Astrocyte (in vitro differentiated cells and primary cell): ENCODE measurements at places on chromosomes 7 and 10. TPM values are rescaled to one million over a fixed set of nuclear protein-coding genes. Genes with fewer than 3 reads are reported as not detected.
A peak's percentile ranks its signal among the peaks of the same experiment; 100 is the strongest.

DNA sequence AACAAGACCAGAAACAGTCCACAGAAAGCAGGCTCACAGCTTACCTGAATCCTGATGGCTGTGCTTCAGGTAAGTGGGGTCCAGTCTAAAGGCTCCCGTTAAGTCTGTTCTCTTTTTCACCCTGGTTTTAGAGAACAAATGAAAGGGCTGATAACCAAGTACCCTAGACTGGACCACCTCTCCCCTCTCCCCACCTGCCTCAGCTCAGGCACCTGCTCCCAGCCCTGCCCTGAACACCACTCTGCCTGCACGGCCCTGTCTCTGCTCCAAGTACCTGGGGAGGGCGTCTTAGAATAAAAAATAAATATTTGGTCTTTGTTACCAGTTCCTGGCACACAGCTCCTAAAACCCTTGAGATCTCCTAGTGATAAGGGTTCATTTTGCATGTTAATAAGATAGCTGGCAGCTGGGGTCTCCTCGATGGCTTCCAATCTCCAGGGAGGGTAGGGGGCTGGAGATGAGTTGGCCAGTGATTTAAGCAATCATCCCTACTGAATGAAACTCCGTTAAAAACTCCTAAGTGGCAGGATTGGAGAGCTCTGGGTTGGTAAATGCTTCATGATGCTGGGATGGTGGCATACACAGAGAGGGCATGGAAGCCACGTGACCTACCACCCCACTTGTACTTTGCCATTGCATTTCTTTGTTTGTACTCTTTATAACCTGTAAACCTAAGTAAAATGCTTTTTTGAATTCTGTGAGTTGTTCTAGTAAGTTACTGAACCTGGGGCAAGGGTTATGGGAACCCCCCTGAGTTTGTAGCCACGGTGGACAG lies 29.8 kb upstream of the FIGNL1 start:
- no peak for DNase-seq

Gene MRLN
- total RNA-seq: not detected in 2 replicates

DNA sequence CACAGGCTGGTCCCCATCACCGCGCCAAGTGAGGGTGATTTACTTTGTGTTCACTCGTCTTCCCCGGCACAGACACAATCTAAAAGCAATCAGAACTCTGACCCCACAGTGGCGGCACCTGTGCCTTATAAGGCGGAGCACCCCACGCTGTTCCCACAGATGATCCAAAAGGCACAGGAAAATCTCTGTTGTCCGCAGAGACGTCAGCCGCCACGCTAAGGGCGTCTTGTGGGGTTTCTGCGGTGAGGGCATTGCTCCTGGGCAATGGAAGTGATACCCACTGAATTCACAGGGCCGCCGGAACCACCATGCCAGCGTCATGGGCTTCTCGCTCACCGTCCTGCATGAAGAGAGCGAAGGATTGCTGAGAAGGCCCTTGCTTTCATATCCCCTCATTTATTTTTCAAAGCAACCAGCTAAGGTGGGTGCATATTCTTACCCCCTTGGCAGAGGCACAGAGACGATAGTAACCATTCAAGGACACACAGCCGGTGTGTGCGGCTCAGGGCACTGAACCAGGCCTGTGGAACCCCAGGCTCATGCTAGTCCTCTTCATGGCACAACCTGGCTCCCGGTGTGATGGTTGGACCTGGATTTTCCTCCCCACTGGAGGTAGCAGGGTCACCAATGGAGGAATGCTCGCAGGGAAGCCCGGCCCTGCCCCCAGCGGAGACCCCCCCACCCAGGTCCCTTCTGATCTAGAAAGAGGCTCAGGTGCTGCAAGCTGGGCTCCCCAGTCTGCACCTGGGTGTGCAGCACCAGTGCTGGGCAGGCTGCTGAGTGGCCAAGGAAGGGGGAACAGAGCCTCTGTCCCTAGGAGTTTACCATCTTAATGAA lies 279.0 kb downstream of the TCERG1L start:
- no peak for DNase-seq

DNA sequence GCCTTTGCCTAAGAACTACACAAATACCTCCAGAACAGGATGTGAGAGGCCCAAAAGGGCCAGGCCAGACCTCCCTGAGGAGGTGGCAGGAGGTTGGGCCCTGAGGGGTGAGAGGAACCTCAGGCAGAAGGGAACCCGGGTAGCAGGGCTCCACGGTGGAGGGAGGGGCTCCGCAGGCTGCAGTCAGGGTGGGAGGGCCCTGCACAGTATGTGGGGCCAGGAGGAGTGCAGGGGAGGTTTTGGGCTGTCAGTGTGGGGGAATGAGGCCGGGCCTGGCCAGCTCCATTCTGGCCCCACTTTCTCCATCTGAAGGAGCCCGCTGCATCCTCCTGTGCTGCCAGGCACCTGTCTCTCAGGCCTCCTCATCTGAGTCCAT lies 25.9 kb downstream of the DNAJB12 start:
- no peak for DNase-seq

DNA sequence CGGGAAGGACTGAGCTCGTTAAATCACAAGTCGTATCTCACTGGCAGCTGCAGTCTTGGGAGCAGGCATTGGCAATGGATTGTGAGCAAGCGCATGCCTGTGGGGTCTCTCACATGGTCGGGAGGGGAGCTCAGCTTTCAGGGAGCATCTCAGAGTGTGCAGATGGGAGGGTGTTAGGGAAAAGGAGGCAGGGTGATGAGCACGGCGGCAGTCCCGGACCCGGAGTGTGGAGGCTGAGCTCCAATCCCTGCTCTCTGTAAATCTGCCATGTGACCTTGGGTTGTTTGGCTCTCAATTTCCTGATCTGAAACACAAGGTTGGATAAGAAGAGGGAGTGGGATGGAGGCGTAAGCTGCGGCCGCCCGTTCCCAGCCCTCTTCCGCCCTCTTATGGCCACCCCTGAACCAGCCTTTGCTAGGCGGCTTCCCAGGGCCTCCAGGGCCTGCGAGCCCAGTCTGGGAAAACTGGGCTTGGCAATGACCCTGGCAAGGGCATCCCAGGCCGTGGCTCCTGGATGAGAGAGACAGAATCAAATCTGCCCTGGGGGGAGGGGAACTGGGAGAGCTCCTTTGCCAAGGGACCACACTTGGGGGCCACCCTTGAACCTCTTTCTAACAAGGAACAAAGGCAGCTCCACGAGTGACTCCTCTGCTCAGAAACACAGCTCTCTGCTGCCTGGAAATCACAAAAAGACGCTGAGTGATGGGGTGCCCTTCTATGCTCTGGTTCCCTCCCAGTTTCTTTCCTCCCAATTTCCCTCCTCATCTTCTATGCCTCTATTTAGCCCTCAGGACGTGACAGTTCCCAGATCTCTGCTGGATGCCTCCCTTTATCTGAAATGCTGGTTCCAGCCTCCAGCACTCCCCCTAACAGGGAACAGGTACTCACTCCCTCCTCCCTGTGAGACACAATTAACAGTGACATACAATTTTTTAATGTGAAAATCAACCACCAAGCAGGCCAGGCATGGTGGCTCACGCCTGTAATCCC lies 41.7 kb upstream of the LOXL4 start:
- peak; percentile 68 for DNase-seq

DNA sequence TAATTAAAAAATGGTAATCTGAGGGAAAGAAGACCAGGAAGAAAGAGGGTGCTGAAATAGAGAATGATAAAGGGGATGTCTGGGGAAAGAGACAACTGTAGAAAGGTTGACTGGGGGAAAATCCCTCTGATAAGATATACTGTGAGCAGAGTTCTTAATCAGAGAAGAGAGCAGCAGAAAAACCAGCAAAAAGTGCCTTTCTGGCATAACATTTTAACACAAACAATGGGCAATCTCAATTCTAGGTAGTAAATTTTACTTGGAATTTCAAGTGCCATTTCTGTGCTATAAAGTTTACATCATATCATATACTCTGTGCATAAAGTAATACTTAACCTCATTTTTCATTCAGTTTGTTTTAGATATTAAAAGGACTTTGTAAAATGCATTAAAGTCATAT lies 251.9 kb upstream of the HGF start:
- no peak for DNase-seq

Gene IFIT2
- 36.0 and 42.0 TPM in 2 replicates for total RNA-seq

Gene INHBA
- 103 and 164 TPM in 2 replicates for total RNA-seq

DNA sequence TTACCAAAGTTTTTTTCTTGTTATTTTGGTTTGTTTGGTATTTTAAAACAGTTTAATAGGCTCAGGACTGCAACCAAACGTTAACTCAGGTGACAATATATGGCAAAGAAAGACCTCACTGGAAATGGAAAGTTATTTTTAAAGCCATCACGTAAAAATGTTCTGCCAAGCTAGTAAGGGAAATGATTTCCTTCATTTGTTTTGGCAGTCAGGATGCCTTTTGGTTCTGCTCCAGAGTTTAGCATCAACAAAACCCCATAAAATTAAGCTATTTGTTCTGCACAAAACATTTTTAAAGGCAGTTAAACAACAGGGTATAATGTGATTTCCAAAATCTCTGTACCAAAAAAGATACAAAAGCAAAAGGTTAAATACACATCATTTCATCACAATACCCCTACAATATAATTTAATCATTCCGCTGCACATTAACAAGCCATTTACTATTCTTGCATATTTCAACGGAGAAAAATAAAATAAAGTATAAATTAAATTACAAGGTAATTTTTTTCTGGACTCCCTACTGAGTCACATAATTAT lies 172.4 kb downstream of the SEMA3E start:
- no peak for DNase-seq

DNA sequence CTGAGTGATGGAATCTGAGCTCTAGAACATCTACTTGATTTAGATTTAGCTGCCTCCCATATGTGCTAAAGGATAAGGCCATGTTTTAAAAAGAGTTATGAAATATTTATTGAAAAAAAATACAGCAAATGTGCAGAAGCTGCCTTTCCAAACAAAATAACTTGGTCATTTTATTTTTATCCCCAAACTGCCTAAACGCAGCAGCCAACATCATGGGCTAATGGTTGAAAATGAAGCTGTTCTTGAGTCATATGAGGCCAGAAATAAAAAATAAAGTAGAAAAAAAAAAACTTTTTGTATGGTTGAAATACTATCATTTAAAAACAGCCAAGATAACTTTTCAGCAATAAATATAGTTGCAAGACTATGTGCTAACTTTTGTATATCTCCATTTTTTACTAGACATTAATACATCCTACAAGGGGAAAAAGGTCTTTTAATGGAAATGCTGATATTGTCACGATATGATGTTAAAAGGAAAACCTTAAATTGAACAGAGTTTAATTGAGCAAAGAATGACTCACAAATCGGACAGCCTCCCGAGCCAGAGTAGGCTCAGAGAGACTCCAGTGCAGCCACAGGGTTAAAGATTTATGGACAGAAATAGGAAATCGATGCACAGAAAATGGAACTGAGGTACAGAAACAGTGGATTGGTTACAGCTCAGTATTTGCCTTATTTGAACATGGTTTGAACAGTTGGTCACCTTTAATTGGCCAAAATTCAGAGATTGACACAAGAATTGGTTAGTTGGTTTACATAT lies 305.8 kb downstream of the MDFIC start:
- DNase-seq: no peak

Gene OR6V1
- total RNA-seq: not detected in 2 replicates

GRCh38 chr10:127216786-127217185 lies 20.4 kb upstream of the INSYN2A start:
- peak; percentile 30 for DNase-seq

DNA sequence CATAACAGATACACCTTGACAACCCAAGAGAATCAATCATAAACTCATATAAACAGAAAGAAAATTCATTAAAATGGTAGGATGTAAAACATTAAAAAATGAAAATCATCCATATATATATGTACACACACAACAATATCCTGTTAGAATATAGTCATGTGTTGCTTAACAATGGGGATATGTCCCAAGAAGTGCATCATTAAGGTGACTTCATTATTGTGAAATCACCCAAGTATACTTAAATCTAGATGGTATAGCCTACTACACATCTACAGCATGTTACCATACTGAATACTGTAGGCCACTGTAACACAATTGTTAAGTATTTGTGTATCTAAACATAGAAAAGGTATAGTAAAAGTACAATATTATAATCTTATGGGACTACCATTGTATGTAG lies 115.8 kb upstream of the TMEM168 start:
- DNase-seq: no peak

GRCh38 chr7:77281780-77282478 lies 82.3 kb upstream of the FGL2 start:
- DNase-seq: peak; percentile 11

GRCh38 chr7:2474813-2475677 lies 1.2 kb downstream of the GRIFIN start:
- no peak for DNase-seq

Gene CLDN15
- 8.7 and 10.0 TPM in 2 replicates for total RNA-seq

Gene ZNF511
- 23.8 and 25.5 TPM in 2 replicates for total RNA-seq

GRCh38 chr7:80533287-80533686 lies 21.4 kb upstream of the GNAT3 start:
- peak; percentile 42 for DNase-seq

Gene FRAT1
- 1.4 and 2.5 TPM in 2 replicates for total RNA-seq

Gene PLEKHS1
- total RNA-seq: not detected in 2 replicates

Gene NKX2-3
- total RNA-seq: not detected in 2 replicates

DNA sequence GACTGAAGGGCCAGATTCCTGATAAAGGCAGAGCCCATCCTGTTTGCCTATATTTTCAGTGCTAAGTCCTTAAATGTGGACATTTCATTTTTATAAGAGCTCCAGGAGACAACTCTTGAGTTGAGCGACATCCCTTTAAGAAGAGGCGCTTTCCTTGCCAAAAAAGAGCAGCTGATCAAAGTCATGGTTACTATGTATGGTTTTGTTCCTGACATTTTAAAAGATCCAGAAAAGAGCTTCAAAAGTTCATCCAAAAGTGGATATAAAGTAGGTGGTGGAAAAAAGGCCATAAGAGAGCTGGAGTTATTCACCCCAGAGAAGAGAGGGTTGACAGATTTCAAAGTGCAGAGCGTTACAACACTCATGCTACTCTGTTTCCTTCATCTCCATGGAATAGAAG lies 36.7 kb downstream of the RHOBTB1 start:
- DNase-seq: no peak

- DNase-seq: no peak
Observed at GRCh38 chr10:133100706-133101415, 13.1 kb downstream of the ADGRA1 start.

- DNase-seq: no peak
Observed at GRCh38 chr10:115660391-115660790, 567.2 kb downstream of the ATRNL1 start.

- no peak for DNase-seq
Observed at GRCh38 chr10:12077580-12078180, 8.9 kb downstream of the DHTKD1 start.

Gene CADPS2
- total RNA-seq: 6.1 and 6.4 TPM in 2 replicates

- peak; percentile 60 for DNase-seq
Observed at GRCh38 chr7:13989126-13989948, at the start of gene ETV1. TSS of gene ETV1 (minus strand) at chr7:13989666. CDS start at chr7:13989052, 614 bp downstream.

GRCh38 chr7:73769481-73770001 lies 529 bp downstream of the CLDN3 start:
- no peak for DNase-seq

DNA sequence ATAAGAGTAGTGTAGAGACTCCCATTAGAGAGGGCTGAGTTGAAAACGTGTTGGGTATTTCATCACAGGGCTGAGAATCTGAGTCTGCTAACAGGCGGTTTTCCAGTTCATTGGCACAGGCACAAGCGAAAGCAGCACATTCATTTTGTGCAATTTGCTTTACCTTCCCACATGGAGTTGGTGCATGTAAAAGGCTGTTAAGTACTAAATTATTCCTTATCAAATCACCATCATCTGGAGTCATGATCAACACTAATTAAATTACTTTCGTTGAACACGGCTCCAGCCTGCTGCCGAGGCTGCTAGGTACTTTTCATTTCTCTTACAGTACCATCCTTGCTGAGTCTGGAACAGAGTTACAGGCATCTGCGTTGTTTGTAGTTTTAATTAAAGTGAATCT lies 43.8 kb downstream of the ETV1 start:
- peak; percentile 70 for DNase-seq

Gene UPK3BL1
- 9.1 and 12.2 TPM in 2 replicates for total RNA-seq
